Neural crest cell (in vitro differentiated cells): ENCODE measurements at places on chromosomes 6 and 20.

- DNase-seq: no peak
- peaks cover 2% of the 10 kb centered on the region for H3K36me3 ChIP-seq
- H3K4me1 ChIP-seq: no peaks in the 10 kb centered on the region
- H3K4me3 ChIP-seq: no peak overlapping the region
- peaks cover 4% of the 10 kb centered on the region for H3K27me3 ChIP-seq
- no peak overlapping the region for H3K27ac ChIP-seq
Observed at GRCh38 chr20:55641497-55641896, 363.8 kb downstream of the CBLN4 start.

DNA sequence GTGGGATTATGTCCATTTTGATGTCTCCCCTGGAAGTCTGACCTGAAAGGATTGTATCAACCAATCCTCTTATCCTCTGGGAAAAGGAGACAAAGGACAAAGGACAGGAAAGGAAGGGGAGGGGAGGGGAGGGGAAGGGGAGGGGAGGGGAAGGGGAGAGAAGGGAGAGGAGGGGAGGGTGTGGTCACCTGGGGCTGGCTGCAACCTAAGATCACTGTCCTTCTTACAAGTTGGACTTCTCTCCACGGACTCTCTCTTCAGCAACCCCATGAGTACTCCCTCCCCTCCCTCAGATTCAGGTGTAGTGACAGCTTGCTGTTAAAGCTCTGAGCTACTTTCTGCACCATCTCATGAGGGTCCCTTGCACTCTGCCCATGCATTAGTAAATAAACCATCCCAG is 58.9 kb upstream of the KLHL31 start:
- no peak for DNase-seq
- no peaks in the 10 kb centered on the region for H3K27me3 ChIP-seq
- peaks cover 17% of the 10 kb centered on the region for H3K4me1 ChIP-seq
- H3K36me3 ChIP-seq: no peaks in the 10 kb centered on the region
- H3K4me3 ChIP-seq: no peak overlapping the region
- H3K27ac ChIP-seq: peak overlapping the region; percentile 35

GRCh38 chr20:17609811-17610377 is 40.0 kb downstream of the DSTN start:
- H3K27ac ChIP-seq: no peak overlapping the region
- H3K4me3 ChIP-seq: no peak overlapping the region
- H3K36me3 ChIP-seq: no peaks in the 10 kb centered on the region
- H3K27me3 ChIP-seq: no peaks in the 10 kb centered on the region
- no peak for DNase-seq

GRCh38 chr6:137219664-137220252 is 573 bp upstream of the IFNGR1 start:
- no peaks in the 10 kb centered on the region for H3K36me3 ChIP-seq
- peak overlapping the region; percentile 58 for H3K27ac ChIP-seq
- peak overlapping the region; percentile 97 for H3K4me3 ChIP-seq

GRCh38 chr6:167244064-167244960 is 46.8 kb upstream of the UNC93A start:
- H3K27ac ChIP-seq: peak overlapping the region; percentile 65
- peak overlapping the region; percentile 28 for H3K4me3 ChIP-seq
- H3K4me1 ChIP-seq: peaks cover 56% of the 10 kb centered on the region
- no peak for DNase-seq
- no peaks in the 10 kb centered on the region for H3K36me3 ChIP-seq
- no peaks in the 10 kb centered on the region for H3K27me3 ChIP-seq

DNA sequence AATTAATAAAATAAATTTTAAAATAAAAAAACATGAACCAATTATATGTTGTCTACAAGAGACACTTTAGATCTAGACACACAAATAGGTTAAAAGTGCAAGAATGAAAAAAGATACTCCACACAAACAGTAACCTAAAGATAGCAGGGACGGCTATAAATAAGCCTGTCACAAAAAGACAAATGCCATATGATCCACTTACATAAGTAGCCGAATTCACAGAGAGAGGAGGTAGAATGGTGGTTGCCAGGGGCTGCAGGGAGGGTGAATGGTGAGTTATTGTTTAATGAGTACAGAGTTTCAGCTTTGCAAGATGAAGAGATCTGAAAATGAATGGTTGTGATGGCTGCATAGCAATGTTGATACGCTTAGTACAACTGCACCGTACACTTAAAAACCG is 32.7 kb downstream of the KATNA1 start:
- no peak overlapping the region for H3K27ac ChIP-seq
- peaks cover 24% of the 10 kb centered on the region for H3K36me3 ChIP-seq
- DNase-seq: no peak
- peaks cover 6% of the 10 kb centered on the region for H3K4me1 ChIP-seq
- H3K4me3 ChIP-seq: no peak overlapping the region

DNA sequence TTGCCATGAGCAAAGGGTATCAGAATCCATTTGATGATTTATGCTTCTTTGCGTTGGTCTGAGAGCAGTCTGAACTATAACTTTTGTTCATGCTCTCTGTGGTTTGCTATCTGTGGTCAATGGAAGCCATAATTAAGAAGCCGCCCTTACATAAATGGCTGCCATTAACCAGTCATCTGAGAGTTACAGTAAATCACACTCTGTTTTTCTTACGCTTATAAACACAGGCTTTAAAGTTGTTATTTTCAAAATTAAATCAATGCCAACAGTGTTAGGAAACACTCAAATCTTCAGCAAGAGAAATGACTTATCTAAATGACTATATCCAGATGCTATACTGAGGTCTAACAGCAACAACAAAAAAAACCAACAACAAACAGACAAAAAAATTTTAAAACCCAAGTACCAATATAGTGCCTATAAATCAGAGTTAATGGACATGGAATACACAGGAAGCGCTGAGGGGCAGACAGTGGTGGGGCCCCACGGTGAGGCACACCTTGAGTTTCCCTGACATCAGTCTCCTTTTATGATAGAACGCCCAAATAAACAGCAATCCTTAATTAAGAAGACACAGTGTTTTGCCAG is 108.0 kb upstream of the C6orf118 start:
- no peak for DNase-seq
- H3K36me3 ChIP-seq: peaks cover 3% of the 10 kb centered on the region
- H3K4me3 ChIP-seq: no peak overlapping the region
- H3K27me3 ChIP-seq: no peaks in the 10 kb centered on the region
- no peaks in the 10 kb centered on the region for H3K4me1 ChIP-seq

- H3K27me3 ChIP-seq: peaks cover 4% of the 10 kb centered on the region
- H3K4me1 ChIP-seq: peaks cover 11% of the 10 kb centered on the region
- no peak overlapping the region for H3K27ac ChIP-seq
- H3K36me3 ChIP-seq: peaks cover 4% of the 10 kb centered on the region
- no peak for DNase-seq
- H3K4me3 ChIP-seq: no peak overlapping the region
Observed at GRCh38 chr20:39270837-39271604, 308.9 kb downstream of the DHX35 start.

- H3K4me3 ChIP-seq: no peak overlapping the region
- DNase-seq: no peak
- no peak overlapping the region for H3K27ac ChIP-seq
- no peaks in the 10 kb centered on the region for H3K27me3 ChIP-seq
Observed at GRCh38 chr6:72533606-72534005, 88.3 kb upstream of the KCNQ5 start.

DNA sequence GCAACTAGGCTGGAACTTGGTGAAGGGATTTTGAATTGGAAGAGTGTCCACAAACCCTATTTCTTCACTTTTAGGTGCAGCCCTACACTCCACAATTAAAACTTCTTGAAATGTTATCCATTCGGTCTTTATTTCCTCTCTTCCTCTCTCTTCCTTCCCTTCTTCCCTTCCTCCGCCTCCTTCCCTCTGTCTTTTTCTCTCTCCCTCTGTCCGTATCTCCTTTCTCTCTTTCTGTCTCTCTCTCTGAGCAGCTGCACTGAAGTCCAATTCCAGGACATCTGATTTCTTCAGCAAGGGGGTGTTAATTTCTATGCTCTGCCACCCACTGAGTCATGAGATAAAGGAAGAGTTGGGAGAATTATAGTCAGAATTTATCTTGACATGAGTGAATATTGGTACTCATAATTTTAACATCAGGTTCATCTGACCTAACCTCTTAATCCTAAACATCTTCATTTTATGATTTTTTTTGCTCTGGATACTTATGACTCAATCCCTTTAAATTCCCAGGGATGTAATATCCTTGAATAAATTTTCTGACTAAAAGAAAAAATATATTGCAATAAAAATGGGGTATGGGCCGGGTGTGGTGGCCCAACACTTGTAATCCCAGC is 84.2 kb downstream of the BCAS1 start:
- no peaks in the 10 kb centered on the region for H3K27me3 ChIP-seq
- DNase-seq: no peak
- no peaks in the 10 kb centered on the region for H3K4me1 ChIP-seq
- H3K36me3 ChIP-seq: no peaks in the 10 kb centered on the region
- H3K27ac ChIP-seq: no peak overlapping the region
- no peak overlapping the region for H3K4me3 ChIP-seq

GRCh38 chr6:98308564-98308963 is 525.8 kb upstream of the POU3F2 start:
- H3K4me1 ChIP-seq: peaks cover 14% of the 10 kb centered on the region
- peaks cover 8% of the 10 kb centered on the region for H3K36me3 ChIP-seq
- no peak overlapping the region for H3K27ac ChIP-seq
- no peak overlapping the region for H3K4me3 ChIP-seq
- no peak for DNase-seq

- H3K27ac ChIP-seq: no peak overlapping the region
- no peak overlapping the region for H3K4me3 ChIP-seq
- H3K36me3 ChIP-seq: no peaks in the 10 kb centered on the region
Observed at GRCh38 chr20:53676987-53677386, 83.3 kb upstream of the ZNF217 start.

GRCh38 chr6:101108286-101108685 is 227.2 kb upstream of the ASCC3 start:
- no peak overlapping the region for H3K4me3 ChIP-seq
- DNase-seq: no peak
- no peaks in the 10 kb centered on the region for H3K4me1 ChIP-seq
- no peaks in the 10 kb centered on the region for H3K36me3 ChIP-seq

GRCh38 chr20:44496976-44497375 is 21.3 kb downstream of the TTPAL start:
- H3K4me3 ChIP-seq: no peak overlapping the region
- H3K27ac ChIP-seq: no peak overlapping the region
- DNase-seq: no peak
- H3K27me3 ChIP-seq: no peaks in the 10 kb centered on the region
- no peaks in the 10 kb centered on the region for H3K4me1 ChIP-seq
